NCI-H2171 treated with DMSO at 0.1 percent for 48 hours (cell line): ENCODE measurements at places on chromosomes 12 and 14.
A peak's percentile ranks its signal among the peaks of the same experiment; 100 is the strongest.

GRCh38 chr12:50006280-50006679 lies 19.0 kb downstream of the RACGAP1 start:
- DNase-seq: no peak

DNA sequence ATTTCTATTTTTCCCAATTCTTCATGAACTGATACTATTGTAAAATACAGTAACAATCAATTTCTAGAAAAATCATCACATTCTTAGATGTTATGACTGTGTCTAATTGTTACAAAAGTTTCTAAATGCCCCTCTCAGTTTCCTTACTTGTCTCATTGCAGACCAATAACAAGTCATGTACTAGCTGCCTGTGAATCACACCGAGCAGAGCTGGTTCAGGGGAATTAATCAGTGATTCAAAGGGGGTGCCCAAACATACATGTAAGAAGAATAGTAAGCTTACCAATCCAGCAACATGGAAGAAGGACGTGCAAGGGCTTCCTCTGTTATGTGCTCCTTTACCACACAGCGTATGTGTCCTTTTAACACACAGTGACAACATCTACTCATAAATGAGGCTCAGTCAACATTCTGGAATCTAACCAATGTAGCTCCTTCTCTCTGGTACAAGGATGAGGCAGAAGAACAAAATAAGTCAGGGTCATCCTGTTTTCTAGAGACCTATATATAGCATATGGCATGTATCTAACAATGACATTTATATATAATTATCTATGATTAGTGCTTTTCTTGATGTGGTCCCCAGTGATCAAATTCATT lies 126.4 kb downstream of the SCN8A start:
- DNase-seq: no peak

- DNase-seq: peak; percentile 87
These were observed 73.8 kb downstream of the KIAA0586 start for GRCh38 chr14:58501214-58501816.

DNA sequence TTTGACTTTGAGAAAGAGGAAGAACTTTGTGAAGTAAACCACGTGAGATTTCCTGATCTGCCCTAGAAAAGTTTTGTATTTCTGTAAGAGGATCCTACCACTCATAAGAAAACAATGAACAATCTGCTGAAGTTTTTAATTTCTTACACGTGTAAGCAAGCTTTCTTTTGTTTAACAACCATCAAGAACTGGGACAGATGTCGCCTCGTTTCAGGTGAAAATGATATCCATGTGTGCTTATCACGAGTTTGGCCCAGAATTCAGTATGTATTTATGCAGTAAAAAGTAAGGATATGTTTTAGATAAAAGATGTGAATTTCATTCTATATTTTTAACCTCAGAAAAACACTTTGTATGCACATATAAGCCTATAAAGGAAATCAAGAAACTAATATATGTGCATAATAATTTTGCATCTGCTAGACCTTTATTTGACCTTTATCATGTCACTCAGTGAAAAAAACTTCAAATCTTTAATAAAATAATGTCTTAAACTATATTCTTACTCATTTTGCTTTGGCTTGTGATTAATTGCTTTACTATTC lies 56.9 kb upstream of the DHRS4 start:
- peak; percentile 95 for DNase-seq

DNA sequence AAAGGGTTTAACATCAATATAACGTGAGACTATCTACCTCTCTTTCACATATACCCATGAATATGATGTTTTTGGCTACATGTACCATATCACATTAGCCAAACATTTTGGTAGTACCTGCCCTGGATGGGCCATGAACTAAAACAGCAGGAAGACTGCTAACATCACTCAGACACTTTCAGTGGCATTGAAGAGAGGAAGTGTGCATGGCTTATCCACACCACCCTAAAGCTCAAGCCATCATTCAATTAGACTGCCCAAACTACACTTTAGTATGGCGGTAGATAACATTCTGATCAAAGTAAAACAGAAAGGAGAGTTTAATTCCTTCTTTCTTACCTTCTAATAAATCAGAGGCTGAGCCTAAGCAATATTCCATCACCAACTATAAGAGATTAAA lies 103.0 kb downstream of the PEBP1 start:
- no peak for DNase-seq

GRCh38 chr14:62138593-62138992 lies 376.4 kb downstream of the SNAPC1 start:
- no peak for DNase-seq

- DNase-seq: peak; percentile 16
These were observed 77.5 kb upstream of the CPSF6 start for GRCh38 chr12:69161829-69162228.

- DNase-seq: peak; percentile 61
These were observed 4.1 kb downstream of the EVL start for GRCh38 chr14:100069161-100069800.

DNA sequence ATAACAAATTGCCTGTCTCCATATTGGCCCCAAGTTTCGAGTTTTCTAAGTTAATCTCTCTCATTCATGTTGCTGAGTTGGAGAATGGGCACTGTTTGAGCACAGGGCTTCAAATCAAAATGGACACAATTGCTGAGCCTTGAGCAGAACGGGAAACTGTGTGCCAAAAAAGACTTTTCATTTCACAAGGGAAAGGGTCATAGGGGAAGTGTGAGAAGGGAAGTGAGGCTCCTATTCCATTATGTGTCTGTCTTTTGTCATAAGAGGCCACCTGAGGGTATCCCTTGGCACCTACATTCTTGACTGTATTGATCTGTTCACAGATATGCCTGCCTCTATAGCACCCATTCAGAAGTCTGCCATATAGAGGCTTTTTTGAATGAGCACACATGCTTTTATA lies 59.1 kb downstream of the TTLL5 start:
- no peak for DNase-seq

DNA sequence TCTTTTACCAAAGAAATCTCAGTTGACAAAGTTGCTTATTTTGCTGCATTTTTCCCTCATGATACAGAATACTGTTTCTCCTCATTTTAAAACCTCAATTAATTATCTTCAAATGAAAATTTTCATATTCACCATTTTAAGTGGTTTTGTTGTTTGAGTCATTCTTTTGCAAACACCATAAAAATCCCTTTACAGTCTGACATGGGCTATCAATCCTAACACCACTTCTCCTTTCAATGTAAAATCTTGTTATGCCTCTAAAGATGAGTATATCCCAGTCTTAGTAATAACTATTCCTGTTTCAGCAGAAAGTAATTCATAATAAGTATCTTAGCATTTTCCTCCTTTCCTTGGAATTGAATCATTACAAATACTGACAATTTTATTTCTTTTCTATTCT lies 192.2 kb downstream of the SYT1 start:
- DNase-seq: no peak

DNA sequence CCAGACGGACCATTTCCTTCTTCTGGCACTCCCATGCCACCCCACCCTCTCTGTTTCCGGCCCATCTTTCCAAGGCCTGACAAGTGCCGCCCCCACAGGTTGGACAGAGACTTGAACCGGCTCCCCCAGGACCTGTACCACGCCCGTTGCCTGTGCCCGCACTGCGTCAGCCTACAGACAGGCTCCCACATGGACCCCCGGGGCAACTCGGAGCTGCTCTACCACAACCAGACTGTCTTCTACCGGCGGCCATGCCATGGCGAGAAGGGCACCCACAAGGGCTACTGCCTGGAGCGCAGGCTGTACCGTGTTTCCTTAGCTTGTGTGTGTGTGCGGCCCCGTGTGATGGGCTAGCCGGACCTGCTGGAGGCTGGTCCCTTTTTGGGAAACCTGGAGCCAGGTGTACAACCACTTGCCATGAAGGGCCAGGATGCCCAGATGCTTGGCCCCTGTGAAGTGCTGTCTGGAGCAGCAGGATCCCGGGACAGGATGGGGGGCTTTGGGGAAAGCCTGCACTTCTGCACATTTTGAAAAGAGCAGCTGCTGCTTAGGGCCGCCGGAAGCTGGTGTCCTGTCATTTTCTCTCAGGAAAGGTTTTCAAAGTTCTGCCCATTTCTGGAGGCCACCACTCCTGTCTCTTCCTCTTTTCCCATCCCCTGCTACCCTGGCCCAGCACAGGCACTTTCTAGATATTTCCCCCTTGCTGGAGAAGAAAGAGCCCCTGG lies 1.2 kb upstream of the CMTM5 start:
- no peak for DNase-seq

DNA sequence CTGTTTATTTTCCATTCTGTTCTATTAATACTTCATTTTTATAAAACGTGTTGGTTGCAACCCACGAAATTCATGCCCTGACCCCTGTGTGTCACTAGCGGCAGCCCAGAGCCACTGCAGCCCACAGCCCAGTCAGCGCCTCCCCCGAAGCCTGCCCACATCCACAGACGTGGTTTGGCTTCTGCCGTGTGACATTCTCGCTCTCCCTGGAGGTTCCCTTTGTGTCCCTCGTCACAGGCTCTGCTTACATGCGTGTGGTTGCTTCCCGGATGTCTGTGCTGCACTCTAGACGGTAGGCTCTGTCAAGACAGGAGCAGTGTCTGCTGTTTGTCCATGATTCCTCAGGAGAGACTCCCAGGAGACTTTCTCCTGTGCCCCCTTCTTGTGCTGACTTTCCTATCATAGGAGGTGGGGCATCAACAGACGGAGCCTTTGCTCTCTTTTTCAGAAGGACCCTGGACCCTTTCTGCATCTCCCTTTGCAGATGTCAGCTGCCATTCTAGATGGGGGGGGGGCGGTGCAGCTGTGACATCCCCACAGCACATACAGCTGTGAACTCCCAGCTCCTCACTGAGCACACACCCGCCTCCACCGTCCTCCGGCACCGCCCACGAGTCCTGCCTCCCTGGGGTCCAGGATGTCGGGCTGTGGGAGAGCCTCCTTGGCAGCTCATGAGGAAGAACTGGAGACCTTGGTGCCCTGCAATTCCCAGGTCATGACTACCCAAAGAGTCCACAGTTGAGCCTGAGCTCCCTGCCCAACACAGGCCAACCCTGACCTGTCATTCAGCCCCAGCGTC lies 36.8 kb upstream of the PIWIL1 start:
- no peak for DNase-seq

GRCh38 chr14:95620659-95621059 lies 65.6 kb upstream of the TCL1B start:
- no peak for DNase-seq

DNA sequence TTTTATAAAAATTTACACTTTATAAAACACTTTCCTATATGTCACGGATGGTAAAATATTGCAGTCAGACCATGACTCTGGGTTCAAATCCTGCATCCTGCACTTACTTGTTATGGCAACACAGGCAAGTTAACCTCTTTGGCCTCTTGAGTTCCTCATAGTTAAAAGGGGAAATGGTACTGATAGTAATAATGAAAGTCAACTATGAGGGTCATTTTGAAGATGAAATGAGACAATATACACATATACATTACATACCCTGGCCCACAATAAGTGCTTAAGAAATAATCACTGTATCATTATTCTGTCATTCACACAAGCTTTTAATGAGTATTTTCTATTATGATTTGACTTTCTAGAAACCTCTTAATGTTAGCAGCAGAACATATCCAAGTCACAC lies 64.4 kb downstream of the C12orf42 start:
- no peak for DNase-seq

- no peak for DNase-seq
These were observed 1020.3 kb downstream of the LRFN5 start for GRCh38 chr14:42626986-42627385.

- DNase-seq: no peak
These were observed 56.2 kb downstream of the TTC7B start for GRCh38 chr14:90760078-90760444.

DNA sequence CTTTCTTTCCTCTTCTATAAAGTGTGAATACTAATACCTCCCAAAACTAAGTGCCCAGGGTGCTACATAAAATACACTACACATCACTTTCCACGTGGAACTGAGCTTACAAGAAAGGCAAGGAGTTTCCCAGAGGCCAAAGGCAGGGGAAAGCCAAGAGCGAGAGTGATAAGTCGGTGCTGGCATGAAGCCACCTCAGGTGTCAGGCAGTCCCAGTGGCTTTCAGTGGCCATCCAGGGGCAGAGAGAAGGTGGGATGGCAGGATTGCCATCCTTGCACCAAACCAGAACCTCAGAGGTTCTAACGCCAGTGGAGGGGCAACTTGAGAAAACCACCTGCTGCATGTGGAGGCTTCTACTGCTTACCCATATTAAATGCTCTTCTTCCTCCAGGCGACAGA lies 79.7 kb upstream of the DIO3 start:
- DNase-seq: no peak

DNA sequence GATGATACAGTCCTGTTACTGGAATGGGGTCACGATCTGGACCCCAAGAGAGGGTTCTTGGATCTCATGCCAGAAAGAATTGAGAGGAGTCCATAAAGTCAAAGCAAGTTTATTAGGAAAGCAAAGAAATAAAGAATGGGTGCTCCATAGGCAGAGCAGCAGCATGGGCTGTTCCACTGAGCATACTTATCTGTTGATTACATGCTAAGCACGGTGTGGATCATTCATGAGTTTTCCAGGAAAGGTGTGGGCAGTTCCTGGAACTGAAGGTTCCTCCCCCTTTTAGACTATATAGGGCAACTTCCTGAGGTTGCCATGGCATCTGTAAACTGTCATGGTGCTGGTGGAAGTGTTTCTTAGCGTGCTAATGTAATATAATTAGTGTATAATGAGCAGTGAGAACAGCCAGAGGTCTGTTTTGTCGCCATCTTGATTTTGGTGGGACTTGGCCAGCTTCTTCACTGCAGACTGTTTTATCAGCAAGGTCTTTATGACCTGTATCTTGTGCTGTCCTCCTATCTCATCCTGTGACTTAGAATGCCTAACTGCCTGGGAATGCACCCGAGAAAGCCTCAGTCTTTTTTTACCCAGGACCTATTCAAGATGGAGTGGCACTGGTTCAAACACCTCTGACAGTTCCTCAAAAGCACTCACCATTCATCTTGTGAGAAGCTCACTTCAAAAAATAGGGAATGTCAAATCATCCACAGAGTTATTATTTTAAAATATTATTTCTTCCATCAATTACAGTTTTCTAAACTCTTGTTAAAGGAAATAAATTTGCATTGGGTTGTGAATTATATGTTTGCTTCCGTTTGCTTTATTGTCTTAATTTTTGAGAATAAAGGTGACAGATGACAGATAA lies 1358.8 kb upstream of the TMEM132C start:
- DNase-seq: no peak

- no peak for DNase-seq
These were observed 9.2 kb downstream of the FAR2 start for GRCh38 chr12:29158115-29158763.

GRCh38 chr12:108461058-108461660 lies 53.9 kb upstream of the FICD start:
- DNase-seq: no peak

DNA sequence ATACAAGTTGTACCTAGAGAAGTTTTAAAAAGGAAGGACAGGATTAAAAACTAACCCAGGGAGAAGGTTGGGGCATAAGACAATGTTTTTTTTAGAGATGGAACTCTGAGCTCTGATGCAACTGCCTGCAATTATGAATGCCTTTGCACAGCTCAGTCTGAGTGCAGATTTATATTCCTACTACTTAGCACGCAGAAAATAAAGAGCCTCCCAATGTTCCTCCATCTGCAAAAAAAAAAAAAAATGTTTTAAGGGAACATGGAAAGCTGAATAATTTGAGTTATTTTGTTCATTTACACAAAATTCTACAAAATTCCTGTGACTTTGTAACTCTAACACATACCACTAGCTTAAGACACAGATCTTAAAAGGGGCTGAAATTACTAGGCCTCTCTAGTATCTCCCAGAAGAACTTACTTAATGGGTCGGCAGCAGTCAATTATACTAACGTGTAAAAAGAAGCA lies 15.7 kb downstream of the CLIP1 start:
- DNase-seq: no peak

- peak; percentile 19 for DNase-seq
These were observed 15.4 kb downstream of the VASH1 start for GRCh38 chr14:76776428-76777251.
